ENCODE measurements at places on chromosomes 5 and 9. TPM values are rescaled to one million over a fixed set of nuclear protein-coding genes. Genes with fewer than 3 reads are reported as not detected.

Gene FSD1L
- 7.5 TPM for total RNA-seq

Gene MTRR
- 37.1 TPM for total RNA-seq

Gene SET
- total RNA-seq, result 448 TPM

Gene PALM2AKAP2
- total RNA-seq, result not detected

Gene TMC1
- 1.5 TPM for total RNA-seq

Gene GNAQ
- total RNA-seq, result 61.8 TPM

Gene HAVCR1
- not detected for total RNA-seq

Gene C1QTNF3
- 1.6 TPM for total RNA-seq

Gene CDO1
- 1.7 TPM for total RNA-seq

Gene SCGB3A2
- total RNA-seq, result not detected

Gene SH2D3C
- total RNA-seq, result 95.0 TPM

Gene MYMK
- total RNA-seq, result not detected

Gene HTR1A
- not detected for total RNA-seq

Gene LURAP1L
- 3.3 TPM for total RNA-seq

Gene FOXD1
- 0.20 TPM for total RNA-seq

Gene PRUNE2
- total RNA-seq, result 8.3 TPM

Gene XRCC4
- total RNA-seq, result 7.6 TPM

Gene LMX1B
- total RNA-seq, result not detected

Gene C5orf24
- total RNA-seq, result 56.2 TPM

Gene GOLM1
- 108 TPM for total RNA-seq

Gene GPR151
- total RNA-seq, result not detected

Measured in endothelial cell of umbilical vein (primary cell).